ENCODE measurements at places on chromosomes 6 and 20.

- no peak for DNase-seq
Measured at GRCh38 chr6:37459981-37460800, 27.2 kb downstream of the CMTR1 start.

DNA sequence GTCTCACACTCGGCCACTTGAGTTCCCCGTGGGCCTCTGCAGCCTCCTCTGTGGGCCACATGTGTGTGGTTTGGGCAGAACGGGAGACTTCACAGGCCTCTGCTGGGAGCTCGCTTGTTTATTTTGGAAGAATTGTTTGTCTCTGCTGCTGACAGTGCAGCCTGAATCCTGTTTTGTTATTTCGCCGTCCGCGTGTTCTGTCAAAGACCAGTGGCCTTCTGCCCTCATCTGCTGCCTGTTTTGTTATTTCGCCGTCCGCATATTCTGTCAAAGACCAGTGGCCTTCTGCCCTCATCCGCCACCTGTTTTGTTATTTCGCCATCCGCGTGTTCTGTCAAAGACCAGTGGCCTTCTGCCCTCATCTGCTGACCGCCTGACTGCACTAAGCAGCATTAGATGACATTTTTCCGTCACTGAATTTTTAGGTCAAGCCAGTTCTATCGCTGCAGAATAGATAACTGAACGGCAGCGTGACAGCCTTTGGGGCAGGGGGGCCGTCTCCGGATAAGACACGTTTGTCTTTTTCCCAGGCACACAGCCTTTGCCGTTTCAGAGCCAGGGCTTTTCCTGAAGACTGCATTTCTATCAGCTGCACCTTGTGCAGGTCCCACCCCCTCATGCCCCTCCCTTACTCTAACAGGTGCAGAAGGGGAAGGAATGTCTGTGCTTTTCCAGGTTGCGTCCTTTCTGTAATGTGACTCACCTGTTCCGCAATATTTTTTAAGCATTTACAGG, 158.5 kb upstream of the AFDN start:
- no peak for DNase-seq

DNA sequence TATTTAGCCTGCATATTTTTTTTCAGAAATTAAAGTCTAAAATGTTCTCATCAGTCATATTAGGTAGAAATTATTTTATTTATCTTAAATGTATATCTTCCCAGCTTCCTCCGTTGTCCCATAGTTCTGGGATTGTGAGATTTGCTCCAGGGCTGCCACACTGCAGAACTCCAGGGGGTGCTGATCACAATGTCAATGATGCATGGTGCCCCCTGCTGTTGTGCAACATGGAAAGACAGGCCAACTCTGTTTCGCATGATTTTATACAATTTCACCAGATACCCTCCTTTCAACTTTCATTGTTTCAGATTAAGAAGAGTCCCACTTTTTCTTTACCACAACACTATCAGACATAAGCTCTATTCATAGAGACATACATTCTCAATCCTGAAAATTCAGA, 35.9 kb downstream of the ID4 start:
- no peak for DNase-seq

DNA sequence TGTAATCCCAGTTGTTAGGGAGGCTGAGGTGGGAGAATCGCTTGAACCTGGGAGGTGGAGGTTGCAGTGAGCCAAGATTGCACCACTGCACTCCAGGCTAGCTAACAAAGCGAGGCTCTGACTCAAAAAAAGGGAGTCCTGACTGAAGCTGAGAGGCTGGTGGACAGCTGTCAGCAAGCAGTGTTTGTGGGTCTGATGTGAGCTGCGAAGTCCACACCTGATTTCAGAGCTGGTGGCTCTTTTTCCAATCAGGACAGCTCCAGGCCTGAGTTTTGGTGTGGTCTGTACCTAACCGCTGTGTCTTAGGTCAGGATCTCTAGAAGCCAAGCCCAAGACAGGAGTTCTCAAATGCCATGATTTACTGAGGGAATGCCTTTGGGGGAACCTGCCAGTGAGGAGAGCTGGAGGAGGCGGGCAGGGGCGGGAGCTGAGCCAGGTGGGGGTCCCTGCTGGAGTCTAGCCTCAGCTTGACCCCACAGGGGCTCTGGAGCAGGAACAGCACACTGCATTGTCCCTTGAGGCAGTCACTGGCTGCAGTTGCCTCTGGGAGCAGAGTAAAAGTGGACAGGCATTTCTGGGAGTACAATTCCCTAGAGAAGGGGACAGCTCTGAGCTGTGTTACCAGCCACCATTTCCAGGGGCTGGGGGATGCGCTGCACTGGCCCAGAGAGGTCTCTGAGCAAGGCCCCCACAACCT, 5.0 kb downstream of the GFRA4 start:
- no peak for DNase-seq

- no peak for DNase-seq
Measured at GRCh38 chr6:51585264-51585663, 502.1 kb downstream of the PKHD1 start.

- no peak for DNase-seq
Measured at GRCh38 chr6:113930183-113930582, 40.8 kb downstream of the HDAC2 start.

DNA sequence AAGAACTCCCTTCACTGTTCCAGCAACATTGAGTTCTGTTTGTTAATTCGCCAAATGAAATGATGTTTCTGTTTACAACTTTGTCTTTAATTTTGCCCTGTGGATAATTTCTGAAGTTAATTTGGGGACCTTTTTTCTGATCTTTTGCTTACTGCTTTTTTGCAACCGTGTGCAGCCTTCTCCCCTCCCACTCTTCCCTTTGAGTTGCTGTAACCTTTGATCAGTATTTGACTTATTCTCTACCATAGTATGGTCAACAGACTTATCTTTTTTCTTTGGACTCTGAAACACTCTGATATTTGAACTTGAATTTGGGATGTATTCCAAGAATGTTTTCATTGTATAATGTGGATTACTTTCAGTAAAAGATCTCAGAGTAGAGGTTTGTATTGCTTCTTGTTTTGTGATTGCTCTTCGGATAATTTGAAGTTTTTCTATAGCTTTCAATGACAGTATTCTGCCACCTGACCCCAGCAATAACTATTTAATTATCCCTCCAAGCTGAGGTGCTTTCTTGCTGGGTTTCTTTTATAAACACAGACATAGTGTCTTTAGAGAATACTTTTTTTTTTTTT, 46.2 kb downstream of the LRRN4 start:
- DNase-seq = no peak
